Coronary artery (tissue), 2 donors: ENCODE measurements at places on chromosomes 2 and 18.

DNA sequence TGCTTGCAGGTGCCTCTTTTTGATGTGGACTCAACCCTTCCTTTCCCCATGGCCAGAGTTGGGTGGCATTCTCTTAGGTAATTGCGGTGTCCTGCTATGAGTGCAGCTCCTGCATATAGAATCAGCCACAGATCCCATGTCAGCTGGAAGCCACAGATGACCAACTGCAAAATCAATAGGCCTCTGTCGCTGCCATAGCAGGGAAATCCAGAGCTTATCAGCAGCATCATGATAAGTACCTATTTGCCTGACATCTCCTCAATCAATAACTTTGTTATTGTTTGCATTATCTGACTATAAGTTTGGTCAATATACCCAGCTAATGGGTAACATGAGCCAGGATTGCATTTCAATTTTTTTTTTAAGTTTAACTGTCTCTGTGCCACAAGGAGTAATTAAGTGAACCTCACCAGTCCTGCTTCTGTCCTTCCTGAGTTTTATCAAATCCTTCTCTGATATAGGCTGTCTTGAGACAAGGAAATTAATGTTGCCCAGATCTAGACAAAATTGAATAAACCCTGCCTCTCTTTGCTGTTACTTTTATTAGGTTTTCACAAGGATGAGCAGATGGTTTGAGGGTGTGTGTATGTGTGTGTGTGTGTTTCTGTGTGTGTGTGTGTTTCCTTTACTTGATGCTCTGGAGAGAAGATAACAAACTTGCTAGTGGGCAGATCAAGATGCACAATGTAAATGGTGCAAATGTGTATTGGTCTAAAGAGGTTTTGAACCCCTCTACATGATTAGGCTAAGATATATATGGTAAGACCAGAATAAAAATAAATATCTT is 59.6 kb upstream of the CREB1 start:
- DNase-seq: no peak

GRCh38 chr18:12651651-12652050 is 6.3 kb downstream of the SPIRE1 start:
- no peak for DNase-seq

- DNase-seq: no peak
Measured at GRCh38 chr2:30569946-30570345, 122.9 kb downstream of the LCLAT1 start.

DNA sequence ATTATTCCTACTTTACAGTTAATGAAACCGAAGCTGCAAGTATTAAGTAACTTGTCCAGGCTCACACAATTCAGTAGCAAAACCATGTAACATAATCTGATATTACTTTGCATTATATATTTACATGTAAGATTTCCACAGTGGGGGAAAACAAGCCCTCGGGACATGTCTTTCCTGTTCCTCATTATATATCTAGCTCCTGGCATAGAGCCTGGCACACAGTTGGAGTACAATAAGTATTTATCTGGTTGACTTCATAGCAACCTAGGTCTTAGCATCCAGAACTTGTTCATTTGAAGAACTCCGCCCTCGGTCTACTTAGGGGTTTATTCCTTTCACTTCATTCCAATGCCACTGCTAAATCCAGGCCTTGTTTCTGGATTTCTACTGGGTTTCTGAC is 1.6 kb upstream of the RBM45 start:
- DNase-seq: no peak

DNA sequence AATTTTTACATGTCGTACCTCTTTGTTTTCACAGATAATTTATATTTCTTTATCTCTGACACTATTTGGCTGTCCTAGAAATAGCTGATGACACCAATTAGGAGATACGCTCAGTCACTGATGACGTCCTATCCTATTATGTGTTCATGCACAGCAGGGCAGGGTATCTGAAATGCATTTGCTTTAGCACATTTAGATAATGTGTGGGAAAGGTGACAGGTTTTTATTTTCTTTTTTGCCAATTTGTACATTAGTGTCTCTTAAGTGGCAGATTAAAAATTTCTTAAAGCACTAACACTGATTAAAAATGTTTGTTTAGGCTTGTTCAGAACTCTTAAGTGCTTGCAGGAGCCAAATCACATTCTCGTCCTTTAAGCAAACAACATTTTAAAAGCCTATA is 39.7 kb downstream of the CDC42EP3 start:
- no peak for DNase-seq

- DNase-seq: no peak
Measured at GRCh38 chr2:165202239-165202638, 1.6 kb downstream of the SCN3A start.

DNA sequence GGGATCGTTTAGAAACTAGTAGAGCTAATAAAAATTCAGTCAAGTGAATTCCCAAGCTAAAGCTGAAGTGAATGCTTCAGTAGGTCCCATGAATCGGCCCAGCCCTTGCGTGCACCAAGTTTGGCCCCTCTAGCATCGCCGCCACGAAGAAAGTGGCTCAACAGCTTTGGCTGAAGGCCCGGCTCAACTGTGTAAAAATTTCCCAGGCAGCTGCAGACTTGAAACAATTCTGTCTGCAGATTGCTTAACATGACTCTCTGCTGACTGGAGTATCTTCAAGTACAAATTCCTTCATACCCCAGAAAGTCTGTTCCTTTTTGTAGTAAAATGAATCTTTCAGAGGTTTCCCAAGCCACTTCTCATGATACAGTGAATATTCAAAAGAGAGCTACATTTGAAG is 32.7 kb downstream of the ALMS1 start:
- DNase-seq: peak; percentile 76

DNA sequence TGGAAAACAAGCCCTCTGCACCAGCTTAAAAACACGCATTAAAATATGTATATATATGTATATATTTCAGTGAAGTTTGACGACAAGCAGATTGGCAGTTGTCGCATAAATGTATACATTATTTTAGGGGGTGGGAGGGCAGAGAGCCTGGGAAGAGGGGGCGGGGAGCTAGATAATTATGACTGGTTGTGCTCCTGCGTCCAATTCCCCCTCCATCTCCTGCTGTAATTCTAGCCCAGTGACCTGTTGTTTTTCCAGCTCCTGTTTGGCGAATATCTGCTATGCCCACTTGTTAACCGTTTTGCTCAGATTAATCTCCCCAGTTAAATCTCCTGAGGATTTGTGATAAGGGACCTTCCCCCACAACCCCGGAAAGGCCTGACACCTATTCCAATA is 656 bp downstream of the UNC80 start:
- DNase-seq: no peak

DNA sequence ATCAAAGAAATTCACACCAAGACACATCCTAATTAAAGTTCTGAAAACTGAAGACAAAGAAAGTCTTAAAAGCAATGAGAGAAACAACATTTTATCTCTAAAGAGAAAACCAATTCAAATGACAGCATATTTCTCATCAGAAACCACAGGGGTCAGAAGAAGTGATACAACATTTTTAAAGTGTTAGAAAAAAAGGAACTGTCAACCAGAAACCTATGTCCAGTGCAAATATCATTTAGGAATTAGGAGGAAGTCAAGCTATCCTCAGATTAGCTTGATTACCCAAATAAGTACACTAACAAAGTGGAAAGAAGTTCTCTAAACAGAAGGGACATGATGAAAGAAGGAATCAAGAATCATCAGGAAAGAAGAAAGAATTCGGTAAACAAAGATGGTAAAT is 59.5 kb upstream of the BCL2L11 start:
- no peak for DNase-seq

GRCh38 chr18:10322004-10322403 is 132.4 kb upstream of the APCDD1 start:
- no peak for DNase-seq

DNA sequence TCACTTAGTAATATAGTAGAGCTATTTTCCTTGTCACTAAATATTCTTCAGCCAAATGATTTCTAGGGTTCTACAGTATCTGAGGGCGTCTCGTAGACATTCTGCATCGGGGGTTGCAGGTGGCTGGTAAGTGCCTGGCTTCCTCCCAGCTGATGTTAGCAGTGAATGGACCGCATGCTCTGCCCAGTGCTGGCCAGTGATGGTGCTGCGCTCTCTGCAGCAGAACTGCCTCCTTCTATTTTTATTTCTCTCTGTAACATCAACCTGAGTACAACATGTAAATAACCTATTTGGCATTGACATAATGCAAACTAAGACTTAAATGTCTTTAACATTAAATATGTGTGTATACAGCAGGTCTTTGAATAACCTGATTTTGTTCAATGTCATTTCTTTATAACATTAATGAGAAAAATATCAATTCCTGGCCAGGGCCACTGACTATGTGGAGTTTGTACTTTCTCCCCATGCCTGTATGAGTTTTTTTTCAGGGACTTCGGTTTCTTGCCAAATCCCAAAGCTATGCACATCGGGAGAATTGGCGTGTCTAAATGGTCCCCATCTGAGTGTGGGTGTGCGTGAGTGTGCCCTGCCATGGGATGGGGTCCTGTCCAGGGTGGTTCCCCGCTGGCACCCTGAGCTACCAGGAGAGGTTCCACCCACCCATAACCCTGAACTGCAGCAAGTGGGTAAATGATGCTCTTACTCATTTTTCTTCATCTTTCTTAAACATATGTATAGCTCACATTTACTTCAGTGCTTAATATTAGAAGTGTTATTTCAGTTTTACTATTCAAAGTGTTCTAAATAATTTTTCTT is 278.2 kb upstream of the EPAS1 start:
- no peak for DNase-seq

GRCh38 chr18:12479536-12479935 is 71.8 kb downstream of the PRELID3A start:
- DNase-seq: no peak
